Activated CD4-positive, alpha-beta T cell treated with anti-CD3 and anti-CD28 coated beads for 36 hours (primary cell): ENCODE measurements at places on chromosomes 1 and 21.

DNA sequence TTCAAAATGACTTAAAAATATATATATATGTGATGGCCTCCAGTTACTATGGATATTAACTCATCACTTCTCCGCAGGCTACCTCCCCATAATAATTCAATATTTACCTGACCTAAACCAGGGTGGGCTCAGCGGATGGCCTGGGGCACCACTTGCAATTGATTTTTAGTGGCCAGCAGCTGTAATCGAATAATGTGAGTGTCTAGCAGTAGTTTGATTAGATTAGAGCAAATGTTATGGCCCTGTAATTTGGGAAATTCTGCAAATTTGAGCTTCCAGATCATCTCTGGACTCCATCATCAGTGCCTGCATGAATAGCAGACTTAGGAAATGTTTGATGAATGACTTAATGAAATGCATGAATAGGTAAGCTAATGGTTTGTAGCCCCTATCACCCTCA is 14.7 kb downstream of the SUSD4 start:
- no peak for DNase-seq

- DNase-seq: no peak
Measured at GRCh38 chr1:32100359-32100758, 7.5 kb upstream of the KPNA6 start.

GRCh38 chr1:3327389-3327702 is 127.1 kb upstream of the ARHGEF16 start:
- DNase-seq: no peak

- no peak for DNase-seq
Measured at GRCh38 chr1:27316860-27317259, 5.1 kb upstream of the TMEM222 start.

DNA sequence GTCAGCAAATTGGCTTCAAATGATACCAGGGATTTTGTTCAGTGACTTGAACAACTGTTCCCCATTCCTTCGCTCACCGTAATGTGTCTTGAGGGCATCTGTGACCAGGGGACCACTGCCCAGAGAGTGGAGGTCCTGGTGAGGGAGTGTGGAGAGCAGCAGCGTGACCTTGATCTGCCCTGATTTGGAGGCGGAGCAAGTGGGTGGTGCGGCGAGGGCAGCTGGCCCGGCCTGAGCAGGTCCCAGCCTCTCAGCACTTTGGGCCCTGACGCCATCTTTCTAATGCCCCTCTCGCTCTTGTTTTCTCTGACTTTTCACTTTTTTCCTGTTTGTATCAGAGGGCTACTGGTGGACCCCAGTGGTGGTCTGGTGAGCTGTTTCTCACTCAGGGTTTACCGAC is 31.1 kb downstream of the DIP2A start:
- no peak for DNase-seq

DNA sequence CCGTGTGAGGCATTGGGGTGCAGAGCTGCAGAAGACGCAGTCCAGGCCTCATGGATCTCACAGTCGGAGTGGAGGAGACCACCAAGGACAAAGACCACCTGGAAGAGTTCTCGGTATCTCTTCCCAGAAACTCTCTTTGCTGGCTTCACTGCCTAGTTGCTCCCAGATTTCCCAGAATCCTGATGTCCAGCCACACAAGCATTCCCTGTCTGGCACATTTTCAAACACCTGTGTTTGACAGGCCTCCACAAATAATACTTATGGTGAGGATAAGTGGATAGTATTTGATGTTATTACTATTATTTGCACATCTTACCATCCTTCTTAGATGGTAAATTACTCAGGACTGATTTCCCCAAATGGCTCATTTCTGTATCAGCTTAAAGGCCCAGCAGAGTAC is 27.7 kb upstream of the KANK4 start:
- no peak for DNase-seq

GRCh38 chr21:33619726-33620125 is 21.8 kb downstream of the CRYZL1 start:
- no peak for DNase-seq

DNA sequence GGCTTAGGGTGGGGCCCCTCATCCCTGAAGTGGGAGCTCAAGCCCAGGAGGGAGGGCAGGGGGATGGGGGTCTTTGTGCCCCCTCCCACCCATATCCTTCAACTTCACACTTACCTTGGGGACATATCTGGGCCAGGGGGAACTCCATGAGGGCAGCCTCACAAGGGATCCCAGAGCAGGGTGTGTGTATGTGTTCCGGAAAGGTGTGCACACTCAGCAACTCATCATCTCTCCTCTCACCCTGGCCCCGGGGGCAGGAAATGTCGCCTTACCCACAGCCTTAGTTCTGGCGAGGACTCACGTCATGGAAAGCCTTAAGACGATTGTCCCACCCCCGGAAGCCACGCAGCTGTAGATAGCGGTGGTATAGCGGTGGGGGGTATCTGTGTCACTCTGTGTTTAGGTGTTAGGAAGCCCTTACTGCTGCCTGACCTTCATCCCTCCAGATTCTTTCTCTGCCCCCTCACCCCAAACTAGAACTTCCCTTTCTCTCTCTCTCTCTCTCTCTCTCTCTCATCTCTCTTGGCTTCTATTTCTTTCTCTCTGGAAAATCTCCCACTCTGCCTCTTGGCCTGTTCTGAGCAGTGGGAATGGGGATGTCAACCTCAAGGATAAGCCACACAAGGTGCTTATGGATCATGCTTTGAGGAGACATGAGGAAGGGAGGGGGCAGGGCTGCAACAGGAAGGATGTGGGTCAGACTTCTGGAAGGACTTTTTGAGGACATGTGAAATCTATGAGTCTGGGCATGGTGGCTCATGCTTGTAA is at the start of gene SH2D2A:
Gene SH2D2A (minus strand): TSS at position 288 of the 768 bp plus-strand sequence. CDS start 140 bp downstream, at position 148.
- DNase-seq: peak; percentile 97
